ENCODE measurements at places on chromosomes 16 and 17.
A peak's percentile ranks its signal among the peaks of the same experiment; 100 is the strongest.

DNA sequence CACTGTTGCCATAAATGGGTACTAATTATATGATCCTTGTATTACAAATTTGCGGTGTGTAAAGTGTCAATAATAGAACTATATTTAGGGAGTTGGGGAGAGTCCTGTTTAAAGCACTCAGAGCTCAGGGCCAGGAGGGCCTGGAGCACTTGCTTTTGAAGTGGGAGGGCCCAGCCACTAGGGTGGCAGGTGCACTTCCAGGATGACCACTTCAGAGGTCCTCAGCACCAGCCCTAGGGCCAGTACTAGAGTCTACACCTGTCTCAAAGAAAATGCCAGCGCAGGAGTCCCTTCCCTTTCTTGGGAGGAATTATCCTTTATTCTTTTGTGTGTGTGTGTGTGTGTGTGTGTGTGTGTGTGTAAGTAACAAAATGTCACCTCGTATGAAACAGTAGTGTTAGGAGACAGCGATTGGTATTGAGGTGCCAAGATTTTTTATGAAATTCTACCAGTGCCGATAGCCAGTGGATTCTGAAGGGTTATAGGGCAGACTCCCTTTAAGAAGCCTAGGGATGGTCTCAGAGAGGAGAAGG is 31.9 kb downstream of the MYO18A start:
- DNase-seq = no peak

- no peak for DNase-seq
Observed at GRCh38 chr17:73667181-73667959, 23.1 kb upstream of the SDK2 start.

DNA sequence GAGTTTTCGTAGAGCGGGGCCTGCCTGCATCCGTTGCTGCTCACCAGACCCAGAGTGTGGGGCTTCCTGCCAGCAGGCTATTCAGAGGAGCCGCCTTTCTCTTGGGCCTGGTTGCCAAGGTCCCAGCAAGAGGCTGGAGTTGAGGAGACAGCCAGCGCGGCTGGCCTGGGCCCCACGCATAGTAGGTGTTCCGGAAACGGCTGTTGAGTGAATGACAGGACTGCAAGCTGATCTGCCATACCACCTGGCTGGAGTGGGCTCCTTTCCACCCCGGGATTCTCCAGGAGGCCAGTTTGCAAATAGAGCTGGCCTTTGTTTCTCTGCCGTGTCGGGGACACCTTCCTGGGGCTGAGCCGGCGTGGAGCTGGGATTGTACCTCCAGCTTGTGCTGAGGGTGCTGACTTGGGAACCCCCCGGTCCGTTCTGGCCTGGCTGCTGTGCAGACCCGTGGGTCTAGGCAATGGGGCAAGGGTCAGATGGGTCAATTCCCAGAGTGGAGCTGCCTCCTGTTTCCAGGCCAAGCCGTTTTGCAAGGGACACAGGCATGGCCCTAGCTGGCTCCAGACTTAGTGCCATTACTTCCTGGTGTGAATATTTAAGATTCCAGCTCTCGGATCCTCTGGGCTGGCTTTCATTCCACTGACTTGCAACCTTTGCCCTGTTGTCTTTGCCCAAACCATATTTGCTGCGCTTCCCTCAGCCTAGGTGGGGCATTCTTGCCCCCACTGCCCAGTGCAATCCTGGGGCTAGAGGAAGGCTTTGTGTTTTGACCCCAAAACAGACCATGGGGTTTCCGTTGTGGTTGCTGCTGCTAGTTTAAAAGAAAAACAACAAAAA is 68.8 kb downstream of the CMIP start:
- no peak for DNase-seq

DNA sequence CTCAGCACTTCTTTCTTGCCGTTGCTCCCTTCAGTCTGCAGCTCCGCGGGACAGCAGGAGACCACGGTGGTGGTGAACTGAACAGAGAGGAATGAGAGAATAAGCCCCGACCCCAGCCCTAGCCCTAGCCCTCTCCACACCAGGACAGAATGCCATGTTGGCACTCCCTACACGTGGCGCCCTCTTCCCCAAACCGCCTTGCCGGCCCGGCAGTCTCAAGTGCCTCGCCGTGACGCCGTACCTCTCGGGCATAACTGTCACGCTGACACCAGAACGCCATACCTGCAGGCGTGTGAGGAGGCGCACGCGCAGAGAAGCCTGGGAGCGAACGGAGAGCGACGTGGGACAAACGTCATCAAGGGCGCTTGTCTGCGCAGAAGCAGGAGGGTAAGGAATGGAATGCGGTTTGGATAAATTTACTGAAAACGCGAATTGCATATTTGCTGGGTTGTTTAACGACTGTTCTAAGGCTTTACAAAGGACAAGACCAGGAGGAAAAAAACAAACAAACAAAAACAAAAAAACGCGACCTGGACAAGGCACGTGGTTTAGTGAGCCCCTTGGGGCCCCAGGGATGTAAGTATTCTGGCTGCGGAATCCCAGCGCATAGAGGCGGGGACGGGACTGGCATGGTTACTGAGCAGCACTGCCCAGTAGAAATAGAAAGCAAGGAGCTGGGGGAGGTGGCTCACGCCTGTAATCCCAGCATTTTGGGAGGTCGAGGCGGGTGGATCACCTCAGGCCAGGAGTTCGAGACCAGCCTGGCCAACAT is at the start of gene AARSD1:
TSS of gene AARSD1 (minus strand) at position 294 of the 772 bp plus-strand sequence. CDS start at position 280, 14 bp downstream.
- peak; percentile 86 for DNase-seq

DNA sequence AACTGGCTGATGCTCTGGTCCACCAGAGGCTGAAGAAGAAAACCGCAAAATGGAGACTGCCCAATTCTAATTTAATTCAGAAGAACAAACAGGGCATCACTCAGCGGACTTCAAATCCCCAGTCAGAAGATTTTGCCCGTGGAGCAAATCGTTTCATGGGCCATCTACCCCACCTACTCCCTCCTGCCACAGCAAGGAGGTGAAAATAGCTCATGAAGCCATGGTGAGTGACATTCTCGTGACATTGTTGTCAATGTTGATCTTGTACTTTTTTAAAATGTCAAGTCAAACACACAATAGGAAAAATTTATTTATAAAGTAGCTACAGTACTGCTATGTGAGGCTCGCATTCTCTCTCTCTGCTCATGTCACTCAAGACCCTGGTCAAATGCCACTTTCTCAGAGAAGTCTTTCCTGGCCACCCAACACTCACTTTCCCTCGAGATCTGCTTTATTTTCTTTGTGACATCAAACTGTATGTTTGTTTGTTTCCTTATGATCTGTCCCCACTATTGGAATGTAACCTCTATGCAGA is 31.3 kb upstream of the SOX9 start:
- no peak for DNase-seq

DNA sequence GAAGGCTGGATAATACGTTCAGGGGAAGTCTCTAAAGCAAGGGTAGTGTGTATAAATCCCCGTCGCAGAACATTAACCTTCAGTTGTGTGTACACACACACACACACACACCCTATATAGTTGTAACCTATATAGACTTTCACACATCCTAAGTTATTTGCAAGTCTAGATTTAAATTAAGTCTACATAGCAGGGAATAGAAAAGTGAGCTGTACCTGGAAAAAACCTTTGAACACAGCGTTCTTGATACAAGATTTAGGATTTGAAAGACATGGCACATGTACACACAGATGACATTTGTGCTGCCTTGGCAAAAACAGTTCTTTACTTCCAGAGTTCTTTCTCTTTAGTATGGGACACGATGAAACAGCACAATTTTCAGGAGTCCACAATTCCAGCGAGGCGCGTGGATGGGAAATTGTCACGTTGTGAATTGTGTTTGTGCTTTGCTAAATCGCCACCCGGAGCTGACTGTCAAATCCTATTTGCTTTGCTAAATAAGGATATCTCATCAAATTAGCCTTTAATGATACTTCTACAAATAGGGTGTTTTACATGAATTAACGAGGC is 233.9 kb downstream of the MRTFB start:
- no peak for DNase-seq

- no peak for DNase-seq
Observed at GRCh38 chr16:24511792-24512191, 27.6 kb upstream of the RBBP6 start.

DNA sequence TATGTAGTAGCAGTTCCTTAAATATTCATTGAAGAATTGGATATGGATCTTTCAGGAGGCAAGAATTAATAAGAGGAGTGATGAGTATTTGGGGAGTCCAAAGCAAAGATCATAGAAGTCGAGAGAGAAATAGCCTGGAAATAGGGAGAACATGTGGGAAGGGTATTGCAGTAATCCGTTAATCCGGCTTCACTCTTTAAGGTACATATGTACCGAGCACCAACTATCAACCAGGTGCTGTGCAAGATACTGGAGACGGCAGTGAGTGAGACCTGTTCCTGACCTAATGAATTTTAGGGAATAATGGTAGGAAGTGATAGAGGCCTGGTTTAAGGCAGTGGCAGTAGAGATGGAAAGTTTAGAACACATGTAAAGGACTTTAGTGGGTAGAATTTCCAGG is 1.1 kb downstream of the ELP5 start:
- DNase-seq = no peak

GRCh38 chr16:24748242-24748641 is 18.8 kb downstream of the TNRC6A start:
- DNase-seq = no peak

- no peak for DNase-seq
Observed at GRCh38 chr17:77049440-77049839, 91.3 kb upstream of the SEC14L1 start.

DNA sequence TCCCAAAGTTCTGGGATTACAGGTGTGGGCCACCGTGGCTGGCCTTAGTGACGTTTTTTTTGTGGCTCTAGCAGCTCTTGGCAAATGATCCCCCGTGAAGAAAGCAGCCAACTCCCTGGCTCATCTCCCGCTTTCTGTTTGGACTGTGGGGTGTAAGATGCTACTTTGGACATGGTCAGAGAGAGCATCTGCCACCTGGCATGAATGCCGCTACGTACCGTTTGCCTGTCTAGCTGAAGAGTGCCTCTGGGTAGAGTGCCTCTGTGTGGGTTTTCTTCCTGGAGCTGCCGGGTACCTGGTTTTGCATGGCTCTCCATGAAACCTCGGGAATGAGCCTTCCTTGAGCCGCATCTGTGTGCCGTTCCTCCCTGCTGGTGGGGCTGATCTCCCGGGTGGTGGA is 34.3 kb downstream of the NDEL1 start:
- no peak for DNase-seq

GRCh38 chr17:78781104-78781892 is 775 bp downstream of the CYTH1 start:
- no peak for DNase-seq

DNA sequence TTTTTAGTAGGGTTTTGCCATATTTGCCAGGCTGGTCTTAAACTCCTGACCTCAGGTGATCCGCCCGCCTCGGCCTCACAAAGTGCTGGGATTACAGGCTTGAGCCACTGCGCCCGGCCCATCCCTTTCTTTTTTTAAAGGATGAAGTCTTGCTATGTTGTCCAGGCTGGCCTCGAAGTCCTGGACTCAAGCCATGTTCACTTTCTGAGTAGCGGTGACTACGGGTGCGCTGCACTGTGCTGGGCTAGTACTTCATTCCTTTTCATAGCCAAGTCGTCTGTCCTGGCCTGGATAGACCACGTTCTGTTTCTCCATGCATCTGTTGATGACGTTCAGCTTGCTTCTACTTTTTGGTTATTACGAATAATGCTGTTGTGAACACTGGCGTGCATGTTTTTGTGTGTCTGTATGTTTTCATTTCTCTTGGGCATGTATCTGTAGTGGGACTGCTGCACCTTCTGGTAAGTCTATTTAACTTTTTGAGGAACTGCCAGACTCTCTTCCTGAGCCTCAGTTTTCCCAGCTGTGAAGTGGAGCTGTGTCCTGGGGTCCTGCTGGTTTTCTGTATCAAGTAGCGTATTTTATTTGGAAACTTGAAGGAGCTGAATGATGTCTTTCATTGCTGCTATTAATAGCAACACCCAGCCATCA is 40.0 kb upstream of the GSE1 start:
- DNase-seq = no peak

DNA sequence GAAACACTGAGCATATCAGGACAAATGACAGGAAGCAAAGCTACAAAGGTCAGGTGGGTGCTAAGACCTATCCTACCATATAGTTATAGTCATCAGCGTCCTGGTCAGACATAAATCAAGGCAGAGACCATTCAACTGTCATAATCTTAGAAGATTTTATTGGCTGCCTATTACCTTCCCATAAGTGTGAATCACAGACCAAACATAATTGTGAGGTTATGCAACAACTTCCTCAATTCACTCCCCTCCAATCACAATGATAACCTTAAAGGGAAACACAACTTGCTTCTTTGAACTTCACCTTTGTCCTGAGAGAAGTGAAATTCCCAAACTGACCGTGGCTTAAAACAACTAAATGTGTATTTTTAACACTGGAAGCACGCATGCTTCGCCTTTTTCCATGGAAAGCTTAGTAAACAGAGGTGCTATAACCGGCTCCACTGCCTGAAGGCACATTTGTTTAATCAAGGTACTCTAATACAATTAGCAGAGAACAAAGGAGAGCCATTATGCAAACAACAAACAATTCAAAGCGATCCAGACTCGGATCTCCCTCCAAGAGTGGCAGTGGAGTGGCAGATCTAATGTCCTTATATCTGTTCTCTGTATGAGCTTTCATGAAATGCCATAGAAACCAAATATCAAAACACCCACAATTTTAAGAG is 84.9 kb downstream of the TMEM114 start:
- no peak for DNase-seq

GRCh38 chr17:80920441-80920840 is 71.2 kb upstream of the CHMP6 start:
- no peak for DNase-seq

DNA sequence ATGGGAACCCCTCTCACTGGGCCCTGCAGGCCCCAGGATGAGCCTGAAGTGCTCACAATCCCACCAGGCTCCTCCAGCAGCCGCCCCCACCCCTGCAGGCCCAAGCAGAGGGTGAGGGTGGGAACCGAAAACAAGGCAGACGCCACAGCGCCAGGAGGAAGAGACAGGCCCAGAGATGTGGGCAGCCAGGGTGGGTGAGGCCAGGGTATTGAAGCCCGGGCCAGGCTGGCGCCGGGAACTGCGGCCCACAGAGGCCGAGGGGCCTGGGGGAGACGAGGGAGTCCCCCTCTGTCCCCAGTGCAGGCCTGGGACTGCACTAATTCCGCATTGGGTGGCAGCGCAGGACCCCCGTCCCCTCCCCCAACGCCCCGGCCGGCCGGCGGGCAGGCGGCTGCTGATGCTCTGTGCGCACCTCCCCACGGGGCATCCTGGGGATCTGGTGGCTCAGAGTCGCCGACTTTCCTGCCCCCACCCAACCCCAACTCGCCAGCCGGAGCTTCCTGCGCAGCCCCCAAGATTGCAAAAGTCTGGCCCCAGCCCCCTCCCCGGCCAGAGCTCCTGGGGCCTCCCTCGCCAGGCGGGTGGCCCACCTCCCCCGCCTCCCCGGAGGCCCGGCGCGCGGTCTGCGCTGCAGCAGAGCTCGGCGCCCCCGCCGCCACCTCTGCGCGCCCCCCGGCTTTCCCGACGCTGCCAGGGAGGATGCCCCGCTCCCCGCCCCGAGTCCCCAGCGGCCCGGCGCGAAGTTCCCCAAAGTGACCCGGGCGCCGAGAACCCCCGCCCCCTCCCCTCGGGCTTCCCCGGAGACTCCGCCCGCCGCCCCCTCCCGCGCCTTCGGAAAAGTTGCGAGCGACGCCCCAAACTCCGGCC is 107.8 kb downstream of the ENGASE start:
- DNase-seq = no peak
